ENCODE measurements at places on chromosomes 5 and 9.

DNA sequence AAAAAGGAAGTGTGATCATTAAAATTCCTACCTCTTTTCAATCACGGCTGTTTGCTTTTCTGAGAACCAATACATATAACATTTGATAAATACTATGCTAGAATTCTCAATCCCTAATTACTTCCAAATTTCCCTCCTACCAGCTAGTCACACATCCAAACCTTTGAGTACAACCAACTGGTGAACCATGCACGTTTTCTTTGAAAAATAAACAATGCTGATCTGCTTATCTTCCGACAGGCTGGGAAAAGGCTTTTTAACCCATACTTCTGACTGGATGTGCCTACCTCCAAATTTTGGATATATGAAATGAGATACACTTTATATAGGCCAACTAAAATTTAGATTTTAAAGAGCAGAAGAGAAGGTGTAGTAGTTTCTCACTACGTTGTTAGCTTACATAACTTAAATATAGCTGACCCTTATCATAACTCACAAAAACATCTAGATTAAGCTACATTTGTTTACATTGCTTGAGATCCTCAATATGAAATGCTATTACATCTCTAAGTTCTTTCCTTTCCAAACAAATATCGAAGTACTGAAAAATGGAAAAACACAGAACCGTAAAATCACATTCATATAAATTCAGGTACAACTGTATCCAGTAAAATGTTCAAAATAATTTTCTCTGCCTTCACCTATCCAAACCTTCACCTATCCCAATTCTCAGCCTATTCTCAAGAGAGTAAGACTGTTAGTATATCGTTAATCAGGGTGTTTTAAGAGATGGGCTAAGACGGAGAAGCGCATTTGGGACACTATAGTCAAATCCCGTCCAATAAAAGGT lies 2.1 kb downstream of the NR3C1 start:
- peak; percentile 22 for DNase-seq

DNA sequence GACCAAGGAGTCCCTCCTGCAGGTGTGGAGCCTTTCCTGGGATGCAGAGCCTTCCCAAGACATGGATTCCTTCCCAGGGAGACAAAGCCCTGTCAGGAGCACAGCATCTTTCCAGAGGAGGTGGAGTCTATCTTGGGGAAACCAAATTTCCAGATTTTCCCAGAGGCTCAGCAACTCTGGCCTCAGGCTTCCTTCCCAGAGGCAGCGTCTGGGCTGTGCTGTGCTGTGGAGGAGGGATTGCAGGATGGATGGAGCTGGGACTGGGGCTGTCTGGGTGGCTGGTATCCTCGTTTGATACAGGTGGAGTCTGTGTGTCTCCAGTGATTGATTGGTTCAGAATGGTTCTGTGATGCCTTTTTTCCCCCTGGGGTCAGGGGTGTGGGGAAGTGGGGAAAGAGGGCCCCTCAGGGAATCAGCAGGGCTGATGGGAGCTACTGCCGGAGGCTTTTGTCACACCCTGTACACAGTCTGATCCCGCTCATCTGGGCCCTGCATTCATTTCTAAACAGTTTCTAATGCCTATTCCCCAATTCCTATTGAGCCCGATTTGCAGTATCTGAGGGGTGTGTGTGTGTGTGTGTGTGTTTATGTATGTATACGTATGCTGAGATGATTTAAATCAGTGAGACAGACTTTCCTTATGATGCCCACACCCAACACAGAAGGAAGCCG lies 16.0 kb downstream of the OR13J1 start:
- no peak for DNase-seq

- peak; percentile 53 for DNase-seq
Observed at GRCh38 chr5:43840424-43841125, 237.6 kb downstream of the NNT start.

DNA sequence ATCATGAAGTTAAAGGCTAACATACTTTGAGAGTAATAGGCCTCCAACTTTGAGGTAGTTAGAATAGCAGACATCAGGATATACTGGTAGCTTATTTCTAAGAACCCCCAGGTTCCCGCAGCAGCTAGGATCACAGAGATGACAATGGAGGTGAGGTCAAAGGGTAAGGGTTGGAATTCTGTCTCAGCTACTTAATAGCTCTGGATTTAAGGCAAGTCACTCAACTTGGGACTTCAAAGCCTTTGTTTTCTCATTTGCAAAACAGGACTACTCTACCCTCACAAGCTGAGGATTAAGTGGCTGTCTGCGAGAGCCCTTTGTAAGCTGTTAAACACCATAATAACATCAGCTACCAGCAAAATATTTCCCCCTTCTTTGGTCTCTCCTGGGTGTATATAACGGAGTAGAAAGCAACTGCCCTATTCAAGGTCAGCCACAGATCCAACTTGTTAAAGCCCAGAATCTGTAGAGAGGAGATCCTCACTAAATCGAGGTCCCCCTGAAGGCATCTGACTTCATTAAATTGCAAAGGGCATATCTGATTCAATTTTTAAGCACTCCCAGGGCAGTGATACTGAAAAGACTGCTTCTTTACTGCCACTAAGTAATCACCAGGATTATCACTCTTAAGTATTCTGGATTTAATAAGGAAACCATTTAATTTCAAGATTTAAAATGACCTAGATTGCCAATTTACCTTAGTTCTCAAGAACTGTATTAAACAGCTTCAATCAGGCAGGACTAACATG lies 104.7 kb downstream of the DCP2 start:
- DNase-seq, result no peak

GRCh38 chr5:153972240-153972639 lies 66.5 kb downstream of the FAM114A2 start:
- DNase-seq, result no peak

DNA sequence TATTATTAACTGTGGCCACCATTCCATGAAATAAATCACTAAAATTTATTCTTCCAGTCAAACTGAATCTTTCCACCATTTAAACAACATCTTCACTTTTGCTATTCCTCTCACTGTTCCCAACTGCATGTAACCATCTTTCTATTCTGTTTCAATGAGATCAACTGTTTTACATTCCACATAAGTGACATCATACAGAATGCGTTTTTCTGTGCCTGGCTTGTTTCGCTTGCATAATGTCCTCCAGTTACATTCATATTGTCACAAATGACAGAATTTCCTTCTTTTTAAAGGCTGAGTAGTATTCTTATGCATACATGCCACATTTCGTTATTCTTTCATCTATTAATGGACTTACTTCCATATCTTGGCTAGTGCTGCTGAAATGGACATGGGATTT lies 738.2 kb downstream of the SEMA5A start:
- peak; percentile 55 for DNase-seq

GRCh38 chr9:72882117-72882775 lies 70.6 kb downstream of the ALDH1A1 start:
- no peak for DNase-seq

DNA sequence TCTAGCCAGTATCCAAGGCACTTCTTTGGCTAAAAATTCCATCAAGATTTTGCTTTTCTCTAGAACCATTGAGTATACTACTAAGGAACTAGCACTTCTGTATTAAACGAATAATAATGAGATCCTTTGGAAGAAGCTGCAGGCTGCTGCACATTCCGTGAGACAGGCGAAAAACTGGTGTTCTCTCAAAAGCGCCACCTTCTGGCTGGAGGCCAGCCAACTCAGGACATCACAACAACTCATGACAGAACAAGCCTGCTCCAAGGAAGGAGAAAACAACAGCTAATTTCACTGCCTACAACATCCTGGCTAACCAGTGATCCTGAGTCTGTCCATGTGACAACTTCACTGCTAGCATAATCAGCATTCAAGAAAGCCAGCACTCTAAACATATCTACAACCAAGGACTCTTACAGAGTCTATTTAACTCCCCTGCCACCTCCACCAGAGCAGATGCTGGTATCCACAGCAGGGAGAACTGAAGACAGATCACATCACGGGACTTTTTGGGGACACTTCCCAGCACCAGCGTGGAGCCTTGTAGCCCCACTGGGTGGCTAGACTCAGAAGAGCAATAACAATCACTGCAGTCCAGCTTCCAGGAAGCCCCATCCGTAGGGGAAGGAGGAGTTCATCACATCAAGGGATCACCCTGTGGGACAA lies 150.5 kb downstream of the YTHDC2 start:
- DNase-seq, result peak; percentile 19
